ENCODE measurements at places on chromosomes 5 and 9.

DNA sequence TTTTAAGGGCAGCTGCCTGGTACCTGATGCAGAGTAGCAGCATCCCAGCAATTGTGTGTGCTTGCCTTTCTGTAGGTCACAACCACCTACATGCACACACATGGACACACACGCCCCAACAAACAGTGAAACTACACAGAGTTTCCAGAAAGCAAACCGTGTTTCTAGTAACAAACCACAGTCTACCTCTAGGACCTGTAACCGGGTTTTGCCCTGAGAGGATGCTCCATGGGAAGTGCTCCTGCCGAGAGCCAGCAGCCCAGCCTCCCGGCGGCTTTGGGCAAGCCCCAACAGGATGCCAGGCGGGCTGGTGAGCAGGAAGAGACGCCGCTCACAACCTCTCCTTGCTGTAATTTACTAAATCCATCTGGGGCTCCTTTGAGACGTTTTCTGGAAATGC lies 4.1 kb upstream of the TCF7 start:
- DNase-seq = no peak

GRCh38 chr5:69312459-69313160 lies 20.0 kb downstream of the CCDC125 start:
- DNase-seq = no peak

- DNase-seq = no peak
These were observed 6.2 kb downstream of the PDLIM4 start for GRCh38 chr5:132263548-132264261.

- no peak for DNase-seq
These were observed 12.7 kb downstream of the BRD3 start for GRCh38 chr9:134054891-134055811.

DNA sequence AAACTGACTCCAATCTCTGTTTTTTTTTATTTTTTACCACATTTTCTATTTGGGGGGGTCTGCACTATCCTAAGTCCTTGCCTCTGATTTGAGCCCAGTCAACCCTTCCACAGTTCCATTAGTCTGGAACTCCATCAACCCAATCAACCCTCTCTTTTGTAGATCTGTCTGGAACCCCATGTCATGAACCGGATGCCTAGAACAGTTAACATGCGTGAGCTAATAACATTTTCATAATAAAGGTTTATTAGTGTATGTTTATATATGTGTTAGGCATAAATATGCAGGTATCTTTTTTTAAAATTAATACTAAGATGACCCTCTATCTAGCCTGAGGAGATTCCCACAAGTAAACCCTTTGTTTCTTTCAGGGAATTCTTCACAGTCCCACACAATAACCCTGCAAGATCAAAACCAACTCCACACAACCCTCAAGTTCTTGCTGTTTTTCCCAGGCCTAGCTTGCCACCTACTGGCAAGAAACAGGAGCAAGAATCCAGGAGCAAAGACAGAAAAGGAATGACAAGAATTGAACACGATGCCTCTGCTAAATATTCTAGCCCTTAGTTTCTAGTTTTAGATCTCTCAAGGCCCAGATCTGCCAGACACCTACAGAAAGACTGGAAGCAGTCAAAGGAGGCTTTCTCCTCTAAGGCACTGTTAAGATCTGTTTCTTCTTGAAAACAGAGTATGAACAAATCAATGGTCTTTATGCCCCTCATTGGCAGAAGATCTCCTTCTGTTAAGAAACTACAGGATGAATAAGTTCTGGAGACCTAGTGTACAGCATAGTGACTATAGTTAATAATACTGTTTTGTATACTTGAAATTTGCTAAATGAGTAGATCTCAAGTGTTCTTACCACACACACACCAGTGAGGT lies 100.4 kb downstream of the TRIM36 start:
- peak; percentile 3 for DNase-seq

DNA sequence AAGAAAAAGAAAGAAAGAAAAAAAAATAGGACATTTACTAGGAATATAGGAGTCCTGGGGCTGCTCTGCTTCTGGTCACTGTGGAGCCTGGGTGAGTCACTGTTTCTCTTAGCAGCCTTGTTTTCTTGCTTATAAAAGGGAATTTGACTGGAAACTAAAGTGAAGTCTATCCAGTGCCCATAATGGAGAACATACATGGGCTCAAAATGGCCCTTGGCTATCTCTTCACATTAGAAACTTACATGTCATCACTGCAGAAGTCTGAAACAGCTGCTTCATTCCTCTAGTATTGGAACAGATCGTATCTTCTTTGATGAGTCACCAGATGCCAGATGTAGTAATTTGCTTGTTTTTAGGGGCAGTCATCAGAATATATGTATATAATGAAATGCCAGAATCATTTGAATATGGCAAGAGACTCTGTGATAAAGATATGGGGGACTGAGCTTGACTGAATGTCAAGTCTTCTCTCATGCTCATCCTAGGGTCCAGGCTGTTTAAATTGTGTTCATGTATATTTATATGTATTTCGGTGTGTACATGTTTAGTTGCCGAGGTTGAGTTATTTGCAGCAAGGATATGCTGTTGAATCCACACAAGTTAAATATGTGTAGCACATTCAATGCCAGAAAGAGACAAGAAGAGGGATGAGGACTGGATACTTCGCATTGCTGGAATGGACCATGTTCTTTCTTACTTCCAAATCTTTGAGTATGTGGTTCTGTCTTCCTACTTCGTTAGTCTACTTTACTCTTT lies 56.7 kb downstream of the SGCD start:
- no peak for DNase-seq

DNA sequence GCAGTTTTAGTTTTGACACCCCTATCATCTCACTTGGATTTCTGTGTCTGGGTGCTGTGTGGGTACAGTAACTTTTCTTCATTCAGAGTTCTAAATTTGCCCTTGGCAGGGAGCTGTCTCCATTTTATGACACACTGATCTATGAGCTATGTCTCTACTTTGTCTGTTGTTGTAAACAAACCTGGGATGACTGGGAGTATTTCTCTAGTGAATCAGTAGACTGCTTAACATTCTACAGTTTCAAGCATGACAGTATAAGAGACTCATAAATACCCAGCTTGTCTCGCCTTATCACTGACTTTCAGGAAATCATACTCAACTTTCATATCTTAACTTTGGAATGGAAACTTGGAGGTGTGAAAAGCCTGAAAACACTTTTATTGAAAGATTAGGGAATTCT lies 212.1 kb upstream of the NUDT12 start:
- no peak for DNase-seq

DNA sequence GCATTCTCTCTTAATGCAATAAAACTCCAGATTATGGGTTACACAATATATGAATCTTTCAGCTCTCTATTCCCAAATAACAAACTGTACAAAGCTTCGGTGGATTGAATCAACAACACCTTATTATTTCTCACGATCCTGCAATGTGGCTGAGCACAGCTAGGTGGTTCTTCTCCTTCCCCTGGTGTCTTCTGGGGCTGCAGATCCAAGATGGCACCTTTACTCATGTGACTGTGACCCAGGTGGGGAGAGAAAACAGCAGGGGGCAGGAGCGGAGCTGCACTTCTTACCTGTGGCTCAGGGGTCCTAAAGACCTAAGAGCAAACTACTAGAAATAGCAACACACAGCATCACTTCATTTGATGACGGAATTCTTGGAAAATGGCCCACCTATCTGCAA lies 233.1 kb downstream of the IRX1 start:
- DNase-seq = no peak

DNA sequence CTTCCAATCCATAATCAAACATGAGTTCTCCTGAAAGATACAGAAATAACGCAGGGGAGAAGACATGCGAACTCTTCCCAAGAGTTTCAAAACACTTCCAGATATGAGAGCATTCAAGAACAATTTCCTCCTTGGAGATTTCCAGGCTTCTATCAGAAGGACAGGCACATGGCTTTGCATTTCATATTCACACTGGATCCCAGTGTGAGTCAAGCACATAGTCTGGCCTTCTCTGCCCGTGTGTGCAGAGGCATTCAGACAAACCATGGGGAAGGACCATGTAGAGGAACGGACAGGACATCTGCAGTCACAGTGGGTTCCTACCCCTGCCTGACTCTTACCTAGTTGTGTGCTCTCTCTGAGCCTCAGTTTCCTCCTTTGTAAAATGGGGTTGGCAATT lies 384.5 kb downstream of the NTRK2 start:
- no peak for DNase-seq

DNA sequence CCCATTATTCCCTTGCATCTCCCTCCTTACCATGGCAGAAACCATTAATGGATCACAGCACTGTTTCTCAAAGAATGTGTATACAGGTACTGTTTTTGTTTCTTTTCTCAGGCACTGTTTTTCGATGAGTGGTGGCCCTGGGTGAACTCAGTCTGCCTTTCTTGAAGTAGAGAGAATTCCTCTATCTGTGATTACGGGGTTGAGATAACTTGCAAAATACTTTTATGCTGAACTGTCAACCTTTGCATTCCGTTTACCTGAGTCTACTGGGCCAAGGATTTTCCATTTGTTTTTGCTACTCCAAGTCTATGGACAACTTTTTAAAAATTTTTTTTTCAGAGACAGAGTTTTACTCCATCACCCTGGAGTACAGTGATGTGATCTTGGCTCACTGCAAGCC lies 82.7 kb upstream of the CLINT1 start:
- DNase-seq = no peak

GRCh38 chr5:31225118-31225517 lies 31.6 kb downstream of the CDH6 start:
- no peak for DNase-seq

GRCh38 chr5:27311544-27311943 lies 273.2 kb upstream of the CDH9 start:
- no peak for DNase-seq

DNA sequence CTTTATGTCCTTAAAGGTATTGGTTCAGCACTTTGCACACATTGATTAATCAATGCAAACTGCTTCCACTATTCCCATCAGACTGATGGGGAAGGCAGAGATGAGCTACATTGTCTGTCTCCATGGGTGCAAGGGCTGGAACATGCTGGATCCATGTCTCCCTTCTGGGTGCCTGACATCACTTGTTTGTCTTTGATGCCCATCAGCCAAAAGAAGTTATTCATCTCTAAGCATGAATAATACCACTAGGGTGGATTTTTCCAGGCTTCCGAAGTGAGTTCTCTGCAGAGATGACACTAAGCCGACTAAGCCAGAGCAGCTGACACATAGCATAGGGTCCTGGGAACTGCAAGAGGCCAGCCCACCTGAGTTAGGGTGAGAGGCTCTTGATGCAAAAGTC lies 8.7 kb downstream of the FGF1 start:
- DNase-seq = no peak

GRCh38 chr5:98568336-98568735 lies 205.1 kb upstream of the RGMB start:
- no peak for DNase-seq

GRCh38 chr5:31962871-31963307 lies 211.2 kb downstream of the GOLPH3 start:
- no peak for DNase-seq

- DNase-seq = no peak
These were observed 10.1 kb upstream of the GRIA1 start for GRCh38 chr5:153480401-153480800.

- DNase-seq = no peak
These were observed 267.3 kb downstream of the MTRR start for GRCh38 chr5:8136271-8136670.

GRCh38 chr5:74361406-74362358 lies 278.8 kb downstream of the ENC1 start:
- no peak for DNase-seq

- DNase-seq = no peak
These were observed 105.0 kb downstream of the ANKRD55 start for GRCh38 chr5:56128113-56128512.

DNA sequence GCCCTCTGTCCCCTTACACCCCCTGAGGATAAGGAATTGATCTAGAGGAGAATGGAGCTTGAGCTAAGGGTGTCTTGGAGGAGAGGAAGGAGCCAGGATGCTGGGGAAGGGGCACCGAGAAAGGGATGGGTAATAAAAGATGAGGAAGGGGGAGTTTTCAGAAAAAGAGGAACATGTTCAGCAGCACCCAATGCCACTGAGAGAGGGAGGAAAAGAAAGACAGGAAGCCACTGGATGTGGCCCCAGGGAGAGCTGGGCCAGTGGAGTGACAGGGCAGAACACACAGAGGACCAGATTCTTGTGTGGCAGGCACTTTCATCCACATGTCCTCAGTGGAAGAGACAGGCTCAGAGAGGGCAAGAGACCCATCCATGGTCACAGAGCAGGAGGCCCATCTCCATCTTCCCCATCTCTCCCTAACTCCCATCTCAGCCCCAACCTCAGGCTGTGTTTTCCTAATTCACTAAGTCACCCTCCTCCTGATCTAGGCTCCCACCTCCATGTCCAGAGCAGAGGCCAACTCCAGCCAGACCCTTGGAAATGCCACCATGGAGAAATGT lies 7.2 kb downstream of the PFN3 start:
- no peak for DNase-seq

- DNase-seq = no peak
These were observed 779.3 kb upstream of the WWC1 start for GRCh38 chr5:167512111-167512510.

GRCh38 chr5:115321309-115321708 lies 24.9 kb upstream of the CCDC112 start:
- DNase-seq = no peak

GRCh38 chr5:56608217-56608925 lies 207.0 kb upstream of the MAP3K1 start:
- DNase-seq = no peak

DNA sequence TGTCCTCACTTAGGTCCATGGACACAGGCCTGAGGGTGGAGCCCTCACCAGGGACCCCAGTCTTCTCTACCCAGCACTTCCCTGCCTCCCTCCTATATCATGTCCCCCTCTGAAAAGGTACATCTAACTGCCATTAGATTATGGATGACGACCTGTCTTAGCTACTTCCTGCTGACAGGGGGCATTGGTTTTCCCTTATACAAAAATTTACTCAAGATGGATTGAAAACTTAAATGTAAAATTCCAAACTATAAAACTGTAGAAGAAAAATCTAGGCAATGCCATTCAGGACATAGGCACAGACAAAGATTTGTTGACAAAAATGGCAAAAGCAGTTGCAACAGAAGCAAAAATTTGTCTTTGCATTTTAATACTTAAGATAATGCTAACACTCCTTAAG lies 623.2 kb upstream of the FAM174A start:
- DNase-seq = no peak

GRCh38 chr5:11153670-11154382 lies 392.8 kb upstream of the DAP start:
- DNase-seq = no peak
